ENCODE measurements at places on chromosomes 13 and 19.

DNA sequence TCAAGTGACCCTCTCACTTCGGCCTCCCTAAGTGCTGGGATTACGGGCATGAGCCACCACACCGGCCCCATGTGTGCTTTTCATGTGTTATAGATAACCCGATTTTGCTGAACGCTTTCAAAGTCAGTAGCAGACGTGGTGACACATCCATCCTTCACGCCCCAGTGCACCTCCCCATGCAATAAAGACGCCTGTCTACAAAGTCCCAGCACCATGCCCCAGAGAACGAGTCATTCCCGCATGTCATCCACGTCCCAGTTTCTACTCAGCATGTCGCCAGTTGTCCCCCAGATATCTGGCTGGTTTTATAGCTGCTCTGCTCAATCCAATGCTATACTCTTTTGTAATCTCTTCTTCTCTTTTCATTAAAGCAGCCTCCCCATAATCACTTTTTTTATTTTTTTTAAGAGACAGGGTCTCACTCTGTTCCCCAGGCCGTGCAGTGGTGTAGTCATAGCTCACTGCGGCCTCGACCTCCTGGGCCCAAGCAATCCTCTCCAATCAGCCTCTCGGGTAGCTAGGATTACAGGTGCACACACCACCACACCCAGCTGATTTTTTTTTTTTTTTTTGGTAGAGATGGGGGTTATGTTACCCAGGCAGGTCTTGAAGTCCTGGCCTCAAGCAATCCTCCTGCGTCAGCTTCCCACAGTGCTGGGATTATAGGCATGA lies 42.5 kb downstream of the DNM2 start:
- no peak for DNase-seq

DNA sequence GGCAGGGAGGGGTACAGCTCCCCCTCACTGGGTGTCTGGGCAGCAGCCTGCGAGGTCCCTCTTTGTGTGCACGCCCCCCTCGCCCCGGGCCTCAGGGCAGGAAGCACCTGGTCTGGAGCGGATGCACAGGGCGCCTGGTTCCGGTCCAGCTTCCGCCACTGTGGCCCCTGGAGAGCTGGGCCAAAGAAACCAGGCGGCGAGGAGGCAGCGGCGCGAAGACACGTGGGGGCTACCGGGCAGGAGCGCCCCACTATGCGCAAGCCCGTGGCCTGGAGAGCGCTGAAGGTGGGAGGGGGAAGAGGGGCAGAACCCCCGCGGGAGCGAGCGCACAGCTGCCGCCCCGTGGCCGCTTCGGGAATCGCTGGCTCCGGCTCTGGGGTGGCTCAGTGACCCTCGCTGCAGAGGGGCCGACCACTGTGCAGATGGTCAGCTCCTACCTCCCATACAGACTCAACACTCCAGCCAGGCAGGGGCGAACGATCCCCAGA lies 1.7 kb upstream of the LYL1 start:
- no peak for DNase-seq

DNA sequence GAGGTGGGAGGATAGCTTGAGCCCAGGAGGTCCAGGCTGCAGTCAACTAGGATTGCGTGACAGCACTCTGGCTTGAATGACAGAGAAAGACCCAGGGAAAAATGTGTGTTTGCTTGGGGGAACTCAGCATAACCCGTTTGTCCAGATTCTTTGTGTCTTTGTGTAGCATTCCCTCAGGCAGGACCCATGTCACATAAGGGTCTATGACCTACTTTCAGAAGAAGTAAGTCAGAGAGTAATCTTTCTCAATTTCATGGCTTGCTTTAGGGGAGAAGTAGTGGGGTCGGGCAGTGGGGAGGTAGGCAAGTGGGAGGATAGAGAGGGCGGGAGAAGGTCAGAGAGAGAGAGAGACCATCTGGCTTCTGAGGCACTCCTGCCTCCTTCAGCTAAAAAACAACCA lies 11.9 kb upstream of the PSPC1 start:
- DNase-seq, result no peak

DNA sequence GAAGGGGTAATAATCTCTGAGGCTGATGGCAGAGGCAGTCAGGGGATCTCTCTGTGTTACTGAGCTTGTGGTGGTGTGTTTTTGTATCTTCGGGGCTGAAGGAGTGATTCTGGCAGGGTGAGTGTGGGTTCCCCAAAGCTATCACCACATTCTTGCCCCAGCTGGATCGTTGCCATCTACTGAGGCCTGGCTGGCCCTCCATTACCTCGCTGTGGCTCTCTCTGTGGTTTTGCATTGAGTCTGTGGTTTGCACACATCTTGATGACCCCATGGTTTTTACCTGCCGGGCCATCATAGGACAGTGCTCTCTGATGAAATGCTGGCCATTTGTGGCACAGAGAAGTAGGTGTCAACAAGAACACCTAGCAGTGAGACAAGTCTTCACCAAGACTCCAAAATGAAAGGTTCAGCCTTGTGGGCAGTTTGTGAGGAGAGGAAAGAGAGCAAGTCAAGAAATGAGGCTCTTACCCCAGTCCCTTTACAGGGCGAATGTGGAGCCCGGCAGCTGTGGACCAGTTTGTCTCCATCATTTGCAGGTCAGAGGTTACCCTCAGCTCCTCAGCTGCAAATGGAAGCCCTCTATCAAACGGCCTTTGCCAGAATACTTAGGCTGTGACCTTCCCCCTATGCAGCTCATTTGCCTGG lies 69.0 kb upstream of the NPAS1 start:
- no peak for DNase-seq

- no peak for DNase-seq
These were observed 5.2 kb downstream of the TLE6 start for GRCh38 chr19:2982561-2982960.

DNA sequence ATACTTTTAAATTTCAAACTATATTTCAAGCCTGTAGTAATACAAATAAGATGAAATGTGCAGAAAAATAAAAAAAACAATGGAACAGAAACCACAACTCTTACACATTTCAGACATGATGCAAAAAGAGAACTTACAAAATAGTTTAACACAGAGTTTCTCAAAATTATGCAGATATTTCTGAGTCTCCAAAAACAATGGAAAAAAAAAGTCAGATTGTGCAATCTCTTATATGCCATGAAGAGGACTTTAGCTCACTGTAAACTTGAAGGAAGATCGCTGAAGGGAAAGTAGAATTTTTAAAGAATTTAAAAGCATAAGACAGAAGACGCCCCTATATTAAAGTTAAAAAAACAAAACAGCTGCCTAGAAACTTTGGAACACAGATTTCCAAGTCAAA lies 20.4 kb downstream of the ZNF708 start:
- no peak for DNase-seq

DNA sequence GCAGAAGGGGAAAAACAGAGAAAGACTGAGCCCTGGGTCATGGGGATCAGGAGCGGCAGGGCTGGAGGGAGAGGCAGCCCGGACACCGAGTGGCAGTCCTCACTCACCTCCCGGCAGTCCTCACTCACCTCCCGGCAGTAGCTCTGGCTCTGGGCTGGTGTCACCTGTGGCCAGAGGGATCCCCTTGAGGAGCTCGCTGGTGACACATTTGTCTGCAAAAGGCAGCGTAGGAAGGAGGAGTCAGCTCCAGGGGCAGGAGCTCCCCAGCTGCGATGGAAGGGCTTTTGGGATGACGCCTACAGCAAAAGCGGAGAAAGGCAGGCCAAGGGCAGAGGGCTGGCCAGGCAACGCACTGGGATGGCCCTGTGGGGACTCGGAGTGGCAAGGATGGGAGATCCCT lies 739 bp downstream of the EIF3G start:
- DNase-seq, result no peak

GRCh38 chr13:113460599-113460998 lies 7.3 kb upstream of the ADPRHL1 start:
- DNase-seq, result peak; percentile 60

DNA sequence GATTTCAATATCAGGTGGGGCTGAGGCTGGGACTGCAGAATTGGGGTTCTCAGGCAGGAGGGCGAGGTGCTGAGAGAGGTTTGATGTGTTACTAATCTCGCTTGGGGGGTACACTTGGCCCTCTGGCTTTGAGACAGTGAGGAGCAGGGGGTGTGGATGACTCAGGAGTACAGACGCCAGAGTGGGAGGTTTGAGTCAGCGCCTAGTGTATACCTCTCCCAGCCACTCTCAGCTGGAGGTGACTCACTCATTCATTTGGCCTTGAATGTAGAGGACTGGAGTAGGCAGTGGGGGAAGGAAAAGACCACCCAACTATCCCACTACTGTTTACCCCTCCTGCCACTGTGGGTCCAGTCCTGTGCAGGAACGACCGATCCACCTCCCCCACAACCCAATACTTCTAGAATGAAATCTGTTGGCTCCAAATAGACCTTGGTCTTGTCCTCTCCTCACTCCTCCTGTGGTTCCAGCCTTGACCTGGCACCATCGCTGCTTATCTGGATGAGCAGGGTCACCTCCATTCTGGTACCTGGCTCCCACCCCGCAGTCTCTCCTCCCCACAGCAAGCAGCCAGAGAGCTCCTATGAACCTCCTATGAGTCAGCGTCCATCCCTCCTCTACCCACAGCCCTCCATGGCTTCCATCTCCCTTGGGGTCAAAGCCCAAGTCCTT lies 20.1 kb upstream of the ZNRF4 start:
- no peak for DNase-seq

DNA sequence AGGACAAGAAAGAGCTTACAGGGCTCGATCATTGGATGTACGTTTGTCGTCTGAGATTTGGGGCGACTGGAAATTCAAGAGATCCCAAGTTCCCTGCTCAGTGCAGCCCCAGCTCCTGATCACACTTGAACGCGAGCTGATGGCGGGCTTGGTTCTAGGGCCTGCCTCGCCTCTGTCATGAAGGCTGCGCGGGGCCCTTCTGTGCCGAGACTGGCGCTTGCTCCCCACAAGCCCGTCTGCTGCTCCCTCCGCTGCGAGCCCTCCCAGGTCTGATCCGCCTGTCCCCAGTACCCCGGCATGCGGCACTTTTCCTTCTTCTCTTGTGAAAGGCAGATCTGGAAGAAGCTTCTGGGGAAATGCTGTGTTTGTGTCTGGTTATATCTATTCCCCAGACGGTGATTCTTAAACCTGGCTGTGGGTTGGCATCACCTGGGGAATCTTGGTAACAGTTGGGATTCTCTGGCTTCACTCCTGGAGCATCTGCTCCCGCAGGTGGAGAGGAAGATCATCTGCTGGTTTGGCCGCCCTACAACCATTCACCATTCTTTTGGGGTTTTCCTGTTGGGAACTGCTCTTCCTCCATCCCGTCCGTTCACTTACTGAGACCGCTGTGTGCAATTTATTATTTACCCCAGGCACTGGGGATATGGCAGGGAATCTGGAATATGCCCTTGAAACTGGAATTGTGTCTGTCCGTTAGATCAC lies 43.6 kb downstream of the SIPA1L3 start:
- no peak for DNase-seq

- DNase-seq, result no peak
These were observed 49.9 kb downstream of the RAB20 start for GRCh38 chr13:110511509-110512181.

DNA sequence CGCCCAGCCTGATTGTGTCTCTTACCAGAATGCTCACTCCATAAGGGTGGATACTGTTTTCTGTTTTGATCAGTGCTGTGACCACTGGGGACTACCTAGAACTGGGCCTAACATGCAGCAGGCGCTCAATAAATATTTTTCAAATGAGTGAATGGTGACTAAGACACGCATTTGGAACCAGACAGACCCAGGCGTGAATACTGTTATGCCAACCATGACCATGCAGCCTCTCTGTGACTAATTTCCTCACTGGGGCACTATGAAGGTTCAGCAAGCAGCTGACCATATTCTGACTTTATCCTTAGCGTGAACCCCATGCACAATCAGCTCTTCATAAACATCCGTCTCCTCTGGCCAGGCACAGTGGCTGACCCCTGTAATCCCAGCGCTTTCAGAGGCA lies 13.0 kb upstream of the SPC24 start:
- no peak for DNase-seq

DNA sequence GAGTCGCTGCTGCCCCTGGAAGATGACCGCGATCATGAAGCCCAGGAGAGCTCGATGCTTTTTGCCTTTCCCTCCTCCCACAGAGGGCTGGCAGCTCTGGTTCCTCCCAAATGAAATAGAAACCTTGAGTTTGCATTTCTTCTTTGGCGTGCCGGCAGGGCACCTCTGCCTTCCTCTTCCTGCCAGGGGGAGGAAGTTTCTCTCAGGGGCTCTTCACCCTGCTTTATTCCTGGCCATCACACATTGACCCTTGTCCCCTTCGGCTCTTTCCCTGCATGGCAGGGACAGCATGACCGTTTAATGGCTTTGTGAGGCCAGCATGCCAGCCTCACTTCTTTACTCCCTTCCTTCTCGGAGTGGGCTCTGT lies 47.9 kb downstream of the ACTN4 start:
- no peak for DNase-seq

DNA sequence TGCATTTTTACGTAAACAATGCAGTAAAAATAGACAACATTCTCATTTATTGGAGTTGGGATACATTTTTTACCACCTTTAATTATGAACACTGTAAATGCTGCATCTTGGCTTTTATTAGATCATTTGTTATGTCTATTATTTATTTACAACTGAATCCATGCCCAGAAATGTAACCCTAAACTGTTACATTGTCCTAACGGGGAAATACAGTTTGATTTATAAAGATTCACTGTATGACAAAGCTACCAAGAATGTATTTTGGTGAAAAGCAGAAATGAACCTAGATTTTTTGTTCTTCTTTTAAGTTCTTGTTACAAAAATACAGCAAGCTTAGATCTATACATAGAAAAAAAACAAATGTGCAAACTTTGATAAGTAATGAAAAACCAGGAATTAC lies 1.1 kb downstream of the METTL21C start:
- DNase-seq, result no peak

- DNase-seq, result no peak
These were observed 3.7 kb downstream of the RAB11B start for GRCh38 chr19:8393871-8394250.

- DNase-seq, result no peak
These were observed 681 bp downstream of the SLC5A5 start for GRCh38 chr19:17872251-17873001.

DNA sequence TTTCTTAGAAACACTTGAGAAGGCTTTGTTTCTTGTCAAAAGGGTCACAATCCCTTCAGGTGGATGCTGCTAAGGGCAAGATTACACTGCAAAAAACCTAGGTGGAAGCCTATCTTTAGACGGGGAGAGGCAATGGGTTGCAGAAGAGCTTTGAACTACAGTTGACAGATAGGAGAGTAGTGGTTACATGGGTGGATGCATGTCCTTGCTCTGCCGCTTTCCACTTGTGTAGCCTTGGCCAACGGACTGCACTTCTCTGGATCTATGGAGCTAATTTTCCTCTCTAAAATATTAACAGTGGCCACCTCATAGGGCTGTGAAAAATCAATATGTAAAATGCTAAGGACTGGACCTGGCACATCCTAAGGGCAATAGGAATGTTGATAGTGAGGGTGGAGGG lies 980 bp downstream of the BCKDHA start:
- DNase-seq, result no peak

- peak; percentile 98 for DNase-seq
These were observed 31.2 kb downstream of the ZNF701 start for GRCh38 chr19:52601025-52601973.
